ENCODE measurements at places on chromosomes 3 and 15.
A peak's percentile ranks its signal among the peaks of the same experiment; 100 is the strongest.

- DNase-seq: peak; percentile 33
Observed at GRCh38 chr3:33218446-33219174, at the start of gene SUSD5. SUSD5 (minus strand) TSS chr3:33218810; CDS start chr3:33218797, 13 bp downstream.

GRCh38 chr3:125079675-125080045, 23.9 kb upstream of the HEG1 start:
- DNase-seq: no peak

- DNase-seq: no peak
Observed at GRCh38 chr3:81375921-81376320, 385.5 kb downstream of the GBE1 start.

GRCh38 chr15:99249270-99249841, at the start of gene TTC23:
TTC23 (minus strand) TSS chr15:99249581; CDS start chr15:99228712, 20,869 bp downstream.
- peak; percentile 49 for DNase-seq

DNA sequence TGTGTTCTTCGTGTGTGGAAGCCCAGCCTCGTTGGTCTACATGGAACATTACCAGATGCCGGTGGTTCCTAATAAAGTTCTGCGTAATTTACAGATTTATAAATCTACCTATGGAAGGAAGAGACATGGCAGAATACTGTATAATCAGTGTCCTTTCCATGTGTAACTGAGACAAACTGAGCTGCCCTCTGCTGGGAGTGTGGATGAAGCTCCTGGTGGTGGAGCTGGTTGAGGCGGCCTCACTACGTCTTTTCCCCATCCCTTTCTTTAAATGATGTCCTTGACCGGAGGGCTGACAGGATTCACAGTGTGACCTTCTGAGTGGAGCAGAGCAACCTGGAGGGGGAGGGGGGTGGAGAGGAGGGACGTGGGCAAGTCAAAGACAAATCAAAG, 267.0 kb upstream of the CHRM5 start:
- DNase-seq: no peak

Data from hepatic stellate cell (primary cell).